CD4-positive, alpha-beta T cell treated with Interleukin-15 for 4 hours (primary cell): ENCODE measurements at places on chromosomes 1 and 21.
A peak's percentile ranks its signal among the peaks of the same experiment; 100 is the strongest.

DNA sequence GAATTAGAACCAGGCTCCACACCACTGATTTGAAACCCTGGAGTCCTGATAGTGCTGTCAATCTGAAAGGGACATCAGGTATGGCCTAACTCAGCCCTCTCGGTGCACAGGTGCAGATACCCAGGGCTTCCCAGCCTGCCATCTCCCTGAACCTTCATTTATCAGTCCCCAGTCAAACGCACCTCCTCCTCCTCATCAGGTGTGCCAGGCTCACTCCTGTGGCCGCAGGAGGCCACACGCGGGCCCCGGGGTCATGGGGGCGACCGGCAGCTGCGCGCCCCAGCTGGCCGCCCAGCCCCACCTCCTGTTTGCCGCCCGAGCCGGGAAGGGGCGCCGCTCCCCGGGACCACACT is 572 bp downstream of the FUCA1 start:
- no peak for DNase-seq

GRCh38 chr1:230395932-230396331 is 30.2 kb downstream of the PGBD5 start:
- no peak for DNase-seq

- peak; percentile 2 for DNase-seq
These were observed 61.3 kb downstream of the RAP1GAP start for GRCh38 chr1:21607549-21608529.

DNA sequence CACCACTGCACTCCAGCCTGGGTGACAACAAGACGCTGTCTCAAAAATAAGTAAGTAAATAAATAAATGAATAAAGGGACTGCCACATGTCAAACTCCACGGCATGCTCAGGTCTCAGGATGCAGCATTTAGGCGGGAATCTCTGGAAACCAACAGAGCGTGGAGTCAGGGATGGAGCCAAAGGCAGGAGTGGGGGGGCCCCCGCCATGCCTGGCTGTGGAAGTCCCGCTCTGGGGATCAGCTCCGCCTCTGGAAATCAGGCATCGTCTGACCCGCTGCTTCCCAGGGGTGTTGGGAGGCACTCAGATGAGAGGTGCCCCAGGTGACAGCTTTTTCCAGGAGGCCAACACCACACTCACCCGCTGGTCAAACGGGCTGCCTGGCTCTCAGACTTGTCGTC is 20.2 kb downstream of the KIF17 start:
- DNase-seq = no peak

DNA sequence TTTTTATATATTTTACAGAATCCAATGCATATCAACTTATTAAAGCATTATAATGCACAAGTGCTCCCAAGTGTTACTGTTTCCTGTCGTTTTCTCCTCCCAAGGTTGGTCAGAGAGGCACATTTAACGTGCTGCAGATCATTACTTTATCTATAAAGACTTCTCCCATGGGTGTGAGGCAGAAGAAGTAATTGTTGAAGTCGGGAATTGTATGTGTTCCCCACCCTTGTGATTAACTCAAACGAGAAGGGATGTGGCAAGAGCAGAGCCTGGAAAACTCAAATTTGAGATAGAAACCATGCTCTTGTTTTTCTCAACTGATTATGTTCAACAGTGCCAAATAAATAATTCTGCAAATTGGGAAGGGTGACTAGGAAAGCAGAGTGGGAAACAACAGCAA is 412.5 kb upstream of the ADAMTS5 start:
- DNase-seq = no peak

DNA sequence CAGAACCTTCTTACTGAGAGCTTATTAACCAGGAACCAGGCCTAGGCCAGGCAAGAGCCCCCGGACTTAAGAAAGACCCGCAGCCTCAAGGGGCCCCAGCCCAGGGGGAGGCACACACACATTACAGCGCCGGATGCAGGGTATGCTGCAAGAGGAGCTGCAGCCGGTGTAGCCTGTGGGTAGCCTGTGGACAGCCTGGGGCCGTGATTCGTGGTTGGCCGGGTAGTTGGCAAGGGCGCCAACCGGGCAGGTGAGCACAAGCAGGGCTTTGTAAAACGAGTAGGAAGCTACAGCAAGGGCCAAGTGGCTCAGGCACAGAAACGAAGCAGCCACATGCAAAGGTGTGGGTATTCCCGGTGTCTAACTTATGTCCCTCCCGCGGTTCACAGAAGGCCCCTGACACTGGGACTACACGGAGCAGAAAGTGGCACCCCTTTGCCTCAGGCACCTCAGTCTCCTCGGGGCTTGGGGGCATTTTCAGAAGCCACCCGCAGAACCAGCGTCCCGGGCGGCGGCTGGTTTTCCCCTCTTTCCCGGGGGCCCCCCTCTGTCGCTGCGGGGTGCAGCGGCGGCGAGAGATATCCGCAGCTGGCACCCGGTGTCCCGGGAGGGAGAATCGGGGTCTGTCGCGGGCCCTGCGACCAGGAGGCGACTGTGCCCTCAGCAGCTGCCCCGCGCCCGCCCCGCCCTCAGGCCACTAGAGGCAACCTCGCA is 40.8 kb downstream of the KIAA1614 start:
- DNase-seq = no peak

- DNase-seq = no peak
These were observed 27.0 kb downstream of the VCAM1 start for GRCh38 chr1:100746542-100746932.

DNA sequence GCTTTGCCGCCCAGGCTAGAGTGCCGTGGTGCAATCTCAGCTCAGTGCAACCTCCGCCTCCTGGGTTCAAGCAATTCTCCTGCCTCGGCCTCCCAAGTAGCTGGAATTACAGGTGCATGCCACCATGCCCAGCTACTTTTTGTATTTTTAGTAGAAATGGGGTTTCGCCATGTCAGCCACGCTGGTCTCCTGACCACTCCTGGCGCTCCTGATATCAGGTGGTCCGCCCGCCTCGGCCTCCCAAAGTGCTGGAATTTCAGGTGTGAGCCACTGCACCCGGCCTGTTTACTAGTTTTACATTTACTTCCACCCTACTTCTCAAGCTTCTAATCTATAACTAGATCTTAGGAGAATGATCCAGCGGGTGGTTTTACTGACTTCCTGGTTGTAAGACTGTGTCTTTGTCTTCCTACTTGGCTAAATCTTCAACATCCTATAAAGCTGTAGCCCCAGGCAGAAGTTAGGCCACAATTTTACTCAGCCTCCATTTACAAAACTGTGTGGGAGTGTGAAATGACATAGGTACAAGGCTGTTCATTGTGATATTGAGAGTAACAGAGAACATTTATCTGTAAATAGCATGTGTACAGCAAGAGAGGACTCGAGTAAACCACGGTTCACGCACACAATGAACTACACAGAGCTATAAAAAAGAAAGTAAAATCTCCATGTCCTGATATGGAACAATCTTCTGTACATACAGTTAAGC is 9.6 kb upstream of the POU2F1 start:
- DNase-seq = no peak

DNA sequence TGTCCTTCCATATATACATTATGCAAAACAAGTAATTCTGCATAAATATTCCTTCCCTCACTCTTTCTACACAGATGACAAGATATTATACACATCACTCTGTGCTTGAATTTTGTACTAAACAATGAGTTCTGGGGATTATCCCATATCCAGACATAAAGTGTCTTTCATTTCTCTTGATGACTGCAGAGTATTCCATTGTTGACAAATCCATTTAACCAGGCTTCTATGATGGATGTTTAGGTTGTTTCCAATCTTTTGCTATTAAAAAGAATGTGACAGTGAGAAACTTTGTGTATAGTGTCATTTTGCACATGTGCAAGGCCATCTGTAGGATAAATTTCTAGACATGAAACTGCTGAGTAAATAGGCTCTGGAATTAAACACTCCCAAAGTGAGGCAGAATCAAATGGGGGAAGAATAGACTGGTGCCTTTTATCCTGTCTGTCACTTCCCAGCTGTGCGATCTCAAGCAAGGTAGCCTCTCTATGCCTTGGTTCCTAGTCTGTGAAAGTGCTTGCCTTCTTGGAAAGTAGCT is 29.9 kb upstream of the ATP2B4 start:
- no peak for DNase-seq
